ENCODE measurements at places on chromosomes 7 and 10.

DNA sequence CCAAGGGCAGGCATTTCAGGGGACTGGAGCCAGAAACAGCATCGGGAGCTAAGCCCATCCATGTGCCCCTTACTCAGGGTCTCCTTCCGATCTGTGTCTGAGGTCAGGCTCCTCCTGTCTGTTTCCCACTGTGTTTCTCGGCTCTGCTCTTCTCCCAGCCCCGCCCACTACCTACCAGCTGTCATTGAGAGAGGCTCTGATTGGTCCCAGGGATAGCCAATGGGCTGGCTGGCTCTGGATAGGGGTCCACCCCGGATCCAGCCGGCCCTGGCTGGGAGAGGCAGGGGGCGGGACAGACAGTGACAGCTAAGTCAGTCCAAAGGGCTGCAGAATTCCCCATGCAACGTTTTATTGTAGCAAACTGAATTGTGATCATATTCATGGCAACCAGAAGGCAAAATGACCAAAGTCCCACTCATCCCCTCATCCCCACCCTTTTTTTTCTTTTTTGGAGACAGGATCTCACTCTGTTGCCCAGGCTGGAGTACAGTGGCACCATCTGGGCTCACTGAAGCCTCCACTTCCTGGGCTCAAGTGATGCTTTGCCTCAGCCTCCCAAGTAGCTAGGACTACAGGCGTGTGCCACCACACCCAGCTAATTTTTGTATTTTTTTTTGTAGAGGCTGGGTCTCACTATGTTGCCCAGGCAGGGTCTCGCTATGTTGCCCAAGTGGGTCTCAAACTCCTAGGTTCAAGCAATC lies 76.3 kb downstream of the CLIP2 start:
- DNase-seq: peak; percentile 22

DNA sequence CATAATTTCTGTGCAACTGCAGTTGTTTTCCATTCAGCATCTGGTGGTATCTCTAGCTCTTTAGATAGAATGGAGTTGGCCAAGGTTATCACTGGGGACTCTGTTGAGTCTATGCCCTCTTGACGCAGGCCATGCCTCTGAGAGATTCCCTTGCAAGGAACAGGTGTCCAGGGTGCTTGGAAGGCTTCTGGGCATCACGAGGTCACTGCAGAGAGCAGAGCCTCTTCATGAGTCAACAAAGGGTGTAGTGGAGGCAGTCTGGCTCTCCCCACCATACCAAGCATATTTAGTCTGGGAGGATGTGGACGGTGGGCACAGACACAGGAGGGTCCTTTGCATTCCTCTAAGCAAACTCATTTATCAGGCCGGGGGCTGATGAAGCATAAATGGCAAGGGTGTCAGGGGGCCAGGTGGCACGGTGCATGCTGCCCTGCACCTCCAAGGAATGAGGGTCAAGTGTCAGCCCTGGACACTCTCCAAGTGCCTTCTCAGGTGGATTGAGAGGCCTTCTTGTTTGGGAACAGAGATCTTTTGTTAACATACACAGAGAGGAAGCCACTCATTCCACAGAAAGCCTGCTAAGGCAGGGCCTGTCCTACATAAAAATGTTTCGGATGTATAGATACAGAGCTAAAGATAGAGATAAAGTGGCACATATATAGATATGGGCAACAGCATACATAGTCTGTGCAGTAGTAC lies 328.6 kb downstream of the INHBA start:
- DNase-seq: no peak

DNA sequence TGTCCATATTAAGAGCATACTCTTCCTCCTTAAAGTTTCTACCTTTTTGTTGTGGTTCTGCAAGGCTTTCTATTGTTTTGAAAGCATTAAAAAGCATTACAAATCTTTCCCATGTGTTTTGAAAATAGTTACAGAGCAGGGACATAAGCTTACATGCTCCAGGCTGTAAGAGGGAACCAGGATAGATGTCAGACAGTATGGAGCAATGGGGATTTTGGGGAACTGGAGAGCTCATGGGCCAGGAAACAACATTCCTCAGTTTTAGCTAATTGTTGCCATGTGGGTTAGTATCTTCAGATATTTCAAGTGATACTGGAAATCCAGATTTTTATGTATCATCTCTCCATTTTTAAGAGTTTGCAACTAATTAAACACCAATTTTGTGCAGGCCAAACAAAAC lies 3.5 kb downstream of the MDFIC start:
- DNase-seq: peak; percentile 90

GRCh38 chr7:108613147-108613948 lies 43.7 kb downstream of the DNAJB9 start:
- DNase-seq: peak; percentile 31

GRCh38 chr7:102189756-102190155 lies 96.9 kb upstream of the SH2B2 start:
- no peak for DNase-seq

All from AG10803 (cell line).